Activated CD4-positive, alpha-beta T cell treated with anti-CD3 and anti-CD28 coated beads, Interleukin-2, amount 10 ng/mL, durations not matched to agents 24 days and 14 days (primary cell): ENCODE measurements at places on chromosomes 7 and 10. TPM values are rescaled to one million over a fixed set of nuclear protein-coding genes. Genes with fewer than 3 reads are reported as not detected.
A peak's percentile ranks its signal among the peaks of the same experiment; 100 is the strongest.

GRCh38 chr10:15842556-15843169, 17.6 kb downstream of the MINDY3 start:
- H3K27ac ChIP-seq: no peak overlapping the region
- H3K36me3 ChIP-seq: peaks cover 18% of the 10 kb centered on the region
- H3K27me3 ChIP-seq: no peaks in the 10 kb centered on the region
- H3K4me1 ChIP-seq: peaks cover 19% of the 10 kb centered on the region

DNA sequence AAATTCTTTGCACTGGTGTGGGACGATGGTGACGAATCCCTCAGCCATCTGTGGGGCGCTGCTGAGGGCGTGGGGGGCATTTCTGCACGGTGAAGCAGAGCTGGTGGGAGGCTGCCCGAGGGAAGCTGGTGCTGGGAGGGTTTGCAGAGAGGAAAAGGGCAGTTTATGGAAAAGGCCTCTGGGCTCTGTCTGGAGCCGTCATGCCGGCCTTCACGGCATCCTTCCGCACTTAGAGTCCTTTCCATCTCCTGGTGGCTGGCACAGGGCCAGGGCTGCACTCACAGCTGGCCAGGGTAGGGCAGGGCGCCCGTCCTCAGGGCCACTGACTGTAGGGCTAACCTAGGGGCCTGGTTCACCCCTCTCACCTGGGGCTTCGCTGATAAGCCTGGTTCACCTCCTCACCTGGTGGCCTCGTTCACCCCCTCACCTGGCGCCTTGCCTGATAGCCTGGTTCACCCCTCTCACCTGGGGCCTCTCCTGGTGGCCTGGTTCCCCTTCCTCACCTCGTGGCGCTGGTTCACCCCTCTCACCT, 598 bp upstream of the AMZ1 start:
- peaks cover 51% of the 10 kb centered on the region for H3K27me3 ChIP-seq
- no peak overlapping the region for H3K4me3 ChIP-seq
- no peak for DNase-seq
- no peak overlapping the region for H3K27ac ChIP-seq
- no peaks in the 10 kb centered on the region for H3K36me3 ChIP-seq

- DNase-seq: no peak
- H3K27me3 ChIP-seq: no peaks in the 10 kb centered on the region
- H3K27ac ChIP-seq: no peak overlapping the region
- H3K36me3 ChIP-seq: no peaks in the 10 kb centered on the region
- no peak overlapping the region for H3K4me3 ChIP-seq
Observed at GRCh38 chr10:56286096-56286495, 75.0 kb downstream of the ZWINT start.

- no peak overlapping the region for H3K27ac ChIP-seq
- H3K27me3 ChIP-seq: peaks cover 2% of the 10 kb centered on the region
- no peak for DNase-seq
- H3K36me3 ChIP-seq: no peaks in the 10 kb centered on the region
Observed at GRCh38 chr7:132066761-132067171, 509.5 kb downstream of the PLXNA4 start.

- DNase-seq: no peak
- H3K27ac ChIP-seq: no peak overlapping the region
- H3K4me1 ChIP-seq: no peaks in the 10 kb centered on the region
- H3K4me3 ChIP-seq: no peak overlapping the region
Observed at GRCh38 chr10:116450861-116451260, 23.2 kb downstream of the PNLIPRP3 start.

GRCh38 chr7:103735377-103735776, 254.1 kb downstream of the RELN start:
- no peak for DNase-seq
- H3K4me3 ChIP-seq: no peak overlapping the region
- H3K27ac ChIP-seq: no peak overlapping the region
- no peaks in the 10 kb centered on the region for H3K36me3 ChIP-seq

DNA sequence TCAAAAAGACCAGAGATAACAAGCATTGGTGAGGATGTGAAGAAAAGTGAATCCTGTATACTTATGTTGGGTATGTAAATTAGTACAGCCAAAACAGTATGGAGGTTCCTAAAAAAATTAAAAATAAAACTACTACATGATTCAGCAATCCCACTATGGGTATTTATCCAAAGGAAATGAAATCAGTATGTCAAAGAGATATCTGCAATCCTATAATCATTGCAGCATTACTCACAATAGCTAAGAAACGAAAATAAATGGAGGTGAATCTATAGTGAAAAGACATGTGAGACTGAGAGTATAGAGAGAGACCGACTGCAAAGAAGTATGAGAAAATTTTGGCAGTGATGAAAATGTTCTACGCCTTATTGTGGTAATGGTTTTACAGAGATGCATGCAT, 139.2 kb upstream of the TMEM168 start:
- H3K36me3 ChIP-seq: peaks cover 2% of the 10 kb centered on the region
- no peak overlapping the region for H3K4me3 ChIP-seq
- H3K27ac ChIP-seq: no peak overlapping the region
- DNase-seq: no peak
- peaks cover 7% of the 10 kb centered on the region for H3K4me1 ChIP-seq

GRCh38 chr10:72263613-72264241, 10.0 kb upstream of the DDIT4 start:
- H3K27me3 ChIP-seq: no peaks in the 10 kb centered on the region
- H3K27ac ChIP-seq: peak overlapping the region; percentile 59
- H3K36me3 ChIP-seq: no peaks in the 10 kb centered on the region
- DNase-seq: peak; percentile 67
- peaks cover 34% of the 10 kb centered on the region for H3K4me1 ChIP-seq

- H3K36me3 ChIP-seq: no peaks in the 10 kb centered on the region
- DNase-seq: no peak
- no peak overlapping the region for H3K27ac ChIP-seq
- peaks cover 13% of the 10 kb centered on the region for H3K27me3 ChIP-seq
- H3K4me3 ChIP-seq: no peak overlapping the region
Observed at GRCh38 chr7:39451901-39452300, 114.3 kb upstream of the YAE1 start.

DNA sequence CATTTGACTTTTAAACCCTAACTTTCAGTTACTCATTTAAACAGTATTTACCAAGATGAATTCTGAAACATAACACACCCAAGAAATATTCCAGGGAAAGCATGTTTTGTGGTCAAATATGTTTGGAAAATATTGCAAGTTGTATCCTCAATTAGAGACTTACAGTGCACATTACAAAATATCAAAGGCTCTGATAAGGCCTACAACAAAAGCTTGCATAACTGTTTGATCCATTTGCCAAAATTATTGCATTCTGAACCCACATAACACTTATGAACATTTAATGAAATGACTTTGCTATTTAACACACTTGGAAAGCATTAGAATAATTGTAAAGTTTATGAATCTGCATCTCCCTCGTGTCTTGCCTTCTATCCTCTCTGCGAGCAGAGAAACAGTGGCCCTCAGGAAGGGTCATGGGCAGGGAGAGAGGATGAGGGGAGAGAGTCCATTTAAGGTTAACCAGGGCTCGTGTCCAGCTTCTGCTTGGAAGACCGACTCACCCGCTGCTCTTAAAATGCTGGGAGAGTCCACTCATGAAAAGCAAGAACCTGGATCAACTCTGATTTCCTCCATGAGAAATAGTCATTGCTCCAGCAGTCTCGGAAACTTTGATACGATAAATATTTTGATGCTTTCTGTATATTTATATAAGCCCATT, 408.2 kb upstream of the ZMIZ1 start:
- H3K27ac ChIP-seq: no peak overlapping the region
- no peak overlapping the region for H3K4me3 ChIP-seq
- no peaks in the 10 kb centered on the region for H3K4me1 ChIP-seq

GRCh38 chr7:2038931-2039728, 193.6 kb downstream of the MAD1L1 start:
- H3K36me3 ChIP-seq: peaks cover 11% of the 10 kb centered on the region
- peaks cover 3% of the 10 kb centered on the region for H3K27me3 ChIP-seq
- H3K4me1 ChIP-seq: peaks cover 44% of the 10 kb centered on the region
- peak overlapping the region; percentile 86 for H3K4me3 ChIP-seq
- DNase-seq: no peak
- H3K27ac ChIP-seq: peak overlapping the region; percentile 12

- H3K27ac ChIP-seq: no peak overlapping the region
- H3K27me3 ChIP-seq: no peaks in the 10 kb centered on the region
- H3K36me3 ChIP-seq: no peaks in the 10 kb centered on the region
- H3K4me1 ChIP-seq: no peaks in the 10 kb centered on the region
Observed at GRCh38 chr10:63120554-63120953, 12.6 kb upstream of the NRBF2 start.

DNA sequence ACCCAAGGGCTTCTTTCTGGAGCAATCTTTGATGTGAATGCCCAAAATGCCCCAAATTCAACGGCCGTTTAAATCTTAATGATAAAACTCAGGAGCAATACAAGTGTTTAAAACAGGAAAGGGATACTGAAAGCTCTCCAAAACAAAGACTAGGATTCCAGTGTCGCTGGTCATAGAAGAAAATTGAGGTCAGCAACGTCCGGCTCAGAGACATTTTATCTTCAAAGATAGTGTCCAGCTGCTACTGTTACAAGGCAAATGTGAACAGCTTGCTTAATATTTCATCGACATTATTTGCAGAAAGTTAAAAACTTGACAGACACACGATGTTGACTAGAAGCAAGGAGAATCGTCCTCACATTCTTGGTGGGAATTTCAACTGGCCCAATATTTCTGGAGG, 15.4 kb upstream of the CTBP2 start:
- H3K4me3 ChIP-seq: no peak overlapping the region
- H3K27ac ChIP-seq: no peak overlapping the region
- H3K36me3 ChIP-seq: no peaks in the 10 kb centered on the region

GRCh38 chr7:100142461-100142860, 6.3 kb upstream of the LAMTOR4 start:
- no peaks in the 10 kb centered on the region for H3K27me3 ChIP-seq
- no peak for DNase-seq
- H3K36me3 ChIP-seq: no peaks in the 10 kb centered on the region
- no peak overlapping the region for H3K4me3 ChIP-seq
- H3K27ac ChIP-seq: no peak overlapping the region
- H3K4me1 ChIP-seq: peaks cover 15% of the 10 kb centered on the region

The SPDYE2 gene
- 0.19 TPM in 1 of 2 replicates, not detected in the other for total RNA-seq

The AKR1C8 gene
- not detected in 2 replicates for total RNA-seq

The KIF11 gene
- total RNA-seq: 39.0 and 39.9 TPM in 2 replicates

The NAMPT gene
- total RNA-seq: 480 and 484 TPM in 2 replicates

The SH2D4B gene
- total RNA-seq: 0.19 and 0.23 TPM in 2 replicates

The INMT gene
- not detected in 2 replicates for total RNA-seq

The NEBL gene
- total RNA-seq: 0.42 and 0.59 TPM in 2 replicates

The SFTPA1 gene
- not detected in 2 replicates for total RNA-seq
